Suppressor macrophage (primary cell): ENCODE measurements at places on chromosomes 16 and 17.

GRCh38 chr17:36778448-36778847, 158.8 kb upstream of the LHX1 start:
- DNase-seq = no peak

DNA sequence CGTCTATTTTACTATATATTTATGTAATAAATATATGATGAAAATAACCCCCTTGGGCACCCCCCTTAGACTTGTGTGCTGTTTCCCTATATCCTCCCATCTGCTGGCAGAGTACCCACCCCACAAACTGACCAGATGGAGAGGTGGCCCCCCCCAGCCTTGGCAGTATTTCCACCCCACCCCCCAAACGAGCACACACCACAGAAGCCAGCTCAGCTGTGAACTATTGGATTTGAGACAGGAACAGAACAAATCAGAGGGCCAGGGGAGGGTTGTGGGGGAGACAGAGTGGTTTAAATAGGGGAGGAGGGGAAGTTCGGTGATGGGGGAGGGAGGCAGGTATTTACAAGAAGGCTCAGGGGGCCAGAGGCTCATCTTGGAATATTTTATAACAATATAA, 7.8 kb downstream of the NR1D1 start:
- DNase-seq = no peak

DNA sequence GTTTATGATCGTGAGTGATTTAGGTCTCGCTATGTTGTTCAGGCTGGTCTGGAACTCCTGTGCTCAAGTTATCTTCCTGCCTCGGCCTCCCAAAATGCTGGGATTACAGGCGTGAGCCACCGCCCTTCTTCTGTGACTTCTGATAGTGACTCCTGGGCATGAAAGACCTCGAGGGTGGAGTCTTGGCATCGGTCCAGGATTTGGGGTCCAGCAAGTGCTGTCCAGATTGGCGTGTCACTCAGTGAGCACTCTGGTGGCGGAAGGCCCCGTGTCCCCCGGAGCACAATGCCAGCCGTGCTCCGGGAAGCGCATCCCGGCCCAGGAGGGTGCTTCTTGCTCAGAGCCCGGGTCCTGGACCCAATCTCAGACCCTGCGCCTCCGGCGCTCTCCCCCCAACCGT, 6.8 kb downstream of the OR1F1 start:
- DNase-seq = no peak

DNA sequence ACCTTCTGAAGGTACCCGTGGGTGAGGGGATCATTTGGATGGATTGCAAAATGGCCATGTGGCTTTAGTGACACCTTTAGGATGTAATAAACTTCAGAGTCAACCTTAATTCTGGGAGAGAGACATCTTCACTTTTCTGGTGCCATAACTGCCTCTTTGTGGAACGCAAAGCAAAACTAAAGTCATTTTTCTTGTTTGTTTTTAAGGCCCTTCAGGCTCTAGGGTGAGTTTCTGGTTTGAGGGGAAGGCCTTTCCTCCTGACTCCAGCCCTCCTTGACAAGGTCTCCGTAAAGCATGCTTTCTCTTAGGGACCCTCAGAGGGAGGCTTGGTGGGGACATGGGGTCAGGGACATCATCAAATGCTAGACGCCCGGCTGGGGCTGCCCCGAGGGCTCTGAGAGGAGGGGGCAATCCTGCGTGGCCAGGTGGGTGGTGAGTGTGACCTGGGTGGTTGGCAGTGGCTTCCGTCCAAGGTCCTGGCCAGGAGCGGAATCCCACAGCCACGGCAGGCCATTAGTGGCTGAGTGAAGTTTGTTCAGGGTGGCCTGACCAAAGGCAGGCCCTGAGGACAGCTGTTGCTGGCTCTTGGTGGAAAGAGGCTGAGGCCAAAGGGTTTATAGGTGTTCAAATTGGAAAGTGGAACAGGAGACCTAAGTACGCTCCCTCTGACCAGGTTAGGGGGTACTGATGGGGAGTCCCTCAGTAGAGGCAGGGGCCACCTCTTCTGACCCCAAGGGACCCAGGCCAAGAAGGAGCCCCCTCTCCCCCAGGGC, 112.2 kb downstream of the METRNL start:
- peak; percentile 1 for DNase-seq

- peak; percentile 45 for DNase-seq
Measured at GRCh38 chr17:57604771-57605674, 140.1 kb downstream of the CCDC182 start.

DNA sequence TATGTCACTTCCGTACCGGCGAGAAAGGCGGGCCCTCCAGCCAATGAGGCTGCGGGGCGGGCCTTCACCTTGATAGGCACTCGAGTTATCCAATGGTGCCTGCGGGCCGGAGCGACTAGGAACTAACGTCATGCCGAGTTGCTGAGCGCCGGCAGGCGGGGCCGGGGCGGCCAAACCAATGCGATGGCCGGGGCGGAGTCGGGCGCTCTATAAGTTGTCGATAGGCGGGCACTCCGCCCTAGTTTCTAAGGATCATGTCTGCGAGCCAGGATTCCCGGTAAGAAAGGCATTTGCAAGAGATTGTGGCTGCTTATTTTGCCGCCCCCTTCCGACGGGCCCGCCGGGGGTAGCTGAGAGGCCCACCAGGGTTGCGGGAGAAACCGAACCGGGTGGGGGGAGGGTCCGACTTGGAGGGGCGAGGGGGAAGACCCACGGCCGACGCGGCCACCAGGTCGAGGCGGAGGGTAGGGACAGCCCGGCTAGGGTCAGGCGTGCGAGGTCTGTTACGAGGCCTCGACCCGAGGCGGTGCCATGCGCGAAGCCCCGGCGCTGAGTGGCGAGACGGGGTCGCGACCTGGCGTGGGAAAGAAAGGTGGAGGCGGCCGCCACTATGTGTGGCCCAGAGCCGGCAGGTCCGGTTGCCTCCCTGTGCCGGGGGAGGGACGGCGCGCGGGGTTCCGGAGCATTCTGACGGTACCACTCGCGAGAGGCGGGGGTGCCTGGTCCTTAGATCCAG, 6.7 kb upstream of the CD68 start:
- DNase-seq = peak; percentile 99

DNA sequence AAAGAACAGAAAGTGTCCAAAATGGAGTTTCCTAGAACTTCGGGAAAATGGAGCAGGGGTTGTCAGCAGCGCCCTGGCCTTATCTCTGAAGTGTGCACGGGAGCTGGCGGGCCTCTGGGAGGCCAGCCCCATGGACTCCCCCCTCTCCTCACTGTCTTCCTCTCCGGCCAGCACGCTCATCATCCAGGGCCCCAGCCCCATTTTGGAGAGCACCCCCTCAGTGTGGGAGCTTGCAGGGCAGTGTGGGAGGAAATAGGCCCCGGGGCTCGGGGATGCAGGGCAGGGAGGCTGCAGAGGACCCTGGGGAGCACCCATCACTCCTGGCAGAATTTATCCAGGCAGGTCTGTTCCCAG, 4.9 kb upstream of the PABPN1L start:
- DNase-seq = no peak
